ENCODE measurements at places on chromosomes 6 and 20.

DNA sequence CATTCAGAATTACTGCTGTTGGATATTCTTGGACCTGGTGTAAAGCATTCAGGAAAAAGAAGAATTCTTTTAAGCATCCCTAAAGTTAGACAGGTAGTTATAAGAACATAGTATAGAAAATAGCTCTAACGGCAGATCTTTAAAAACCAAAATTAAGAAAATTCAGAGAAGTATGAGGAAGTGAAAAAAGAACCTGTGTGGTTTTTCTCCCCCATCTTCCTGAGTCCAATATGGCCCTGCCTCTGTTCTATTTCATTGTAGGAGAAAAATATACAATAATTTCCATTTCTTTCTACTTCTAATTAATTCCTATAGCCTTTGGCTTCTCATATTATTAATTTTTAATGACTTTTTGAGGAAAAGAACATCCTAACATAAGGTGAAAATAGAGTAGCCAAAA is 47.1 kb downstream of the FHL5 start:
- DNase-seq, result no peak

DNA sequence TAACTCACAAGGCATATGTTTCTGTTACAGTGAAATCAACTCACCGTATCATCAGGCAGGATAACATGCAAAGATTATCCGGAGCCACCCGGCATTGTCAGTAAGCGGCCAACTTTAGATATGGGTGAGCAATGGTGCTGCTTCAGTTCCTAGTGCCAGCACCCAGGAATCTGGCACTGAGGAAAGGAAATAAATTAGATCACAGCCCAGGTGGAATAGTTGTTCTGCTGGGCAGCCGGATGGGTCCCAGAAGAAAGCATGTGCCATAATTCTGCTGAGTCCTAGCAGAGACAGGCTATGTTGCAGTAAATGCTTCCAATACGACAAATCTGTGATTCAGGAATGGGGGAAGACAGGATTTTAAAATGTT is 183.6 kb upstream of the SPTLC3 start:
- DNase-seq, result no peak

DNA sequence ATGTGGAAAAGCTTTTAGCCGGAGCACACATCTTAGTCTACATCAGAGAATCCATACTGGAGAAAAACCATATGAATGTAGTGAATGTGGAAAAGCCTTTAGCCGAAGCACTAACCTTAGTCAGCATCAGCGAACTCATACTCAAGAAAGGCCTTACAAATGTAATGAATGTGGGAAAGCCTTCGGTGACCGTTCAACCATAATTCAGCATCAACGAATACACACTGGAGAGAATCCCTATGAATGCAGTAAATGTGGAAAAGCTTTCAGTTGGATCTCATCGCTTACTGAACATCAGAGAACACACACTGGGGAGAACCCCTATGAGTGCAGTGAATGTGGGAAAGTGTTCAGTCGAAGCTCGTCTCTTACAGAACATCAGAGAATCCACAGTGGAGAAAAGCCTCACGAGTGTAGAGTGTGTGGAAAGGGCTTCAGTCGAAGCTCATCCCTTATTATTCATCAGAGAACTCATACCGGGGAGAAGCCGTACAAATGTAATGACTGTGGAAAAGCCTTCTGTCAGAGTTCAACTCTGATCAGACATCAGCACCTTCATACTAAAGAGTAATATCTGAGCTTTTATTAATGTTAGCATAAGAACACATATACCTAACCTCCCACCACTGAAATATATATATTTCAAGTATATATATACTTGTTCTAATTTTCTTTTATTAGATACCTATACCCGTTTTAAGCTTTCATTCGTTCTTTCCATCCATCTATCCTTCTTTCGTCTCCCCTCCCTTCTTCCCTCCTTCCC is 12.5 kb downstream of the ZNF391 start:
- no peak for DNase-seq

- no peak for DNase-seq
Observed at GRCh38 chr6:48057601-48058000, 53.4 kb downstream of the PTCHD4 start.

- DNase-seq, result peak; percentile 22
Observed at GRCh38 chr20:44384423-44385027, 29.0 kb downstream of the HNF4A start.

- DNase-seq, result no peak
Observed at GRCh38 chr6:38871741-38872568, 156.8 kb downstream of the DNAH8 start.

GRCh38 chr6:38775870-38776269 is 60.8 kb downstream of the DNAH8 start:
- DNase-seq, result no peak
